ENCODE measurements at places on chromosomes 2 and 18.

DNA sequence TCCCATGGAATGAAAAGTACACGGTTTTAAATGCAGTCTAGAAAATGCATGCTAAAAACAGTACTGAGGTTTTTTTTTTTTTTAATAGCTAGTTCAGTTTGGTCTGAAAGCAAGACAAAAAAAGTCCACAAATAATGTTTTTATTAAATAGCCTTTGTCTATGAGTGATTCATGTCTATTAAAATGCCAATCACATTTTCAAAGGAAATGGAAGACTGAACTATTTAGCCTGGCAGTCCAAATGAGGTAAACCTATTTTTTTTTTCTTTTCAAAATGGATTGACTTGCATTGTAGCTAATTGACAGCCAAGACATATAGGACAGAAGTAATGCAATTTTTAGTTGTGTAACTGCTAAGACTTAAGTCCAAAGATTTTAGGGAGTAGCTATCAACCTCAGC, 90.3 kb downstream of the LRP1B start:
- no peak for DNase-seq

- DNase-seq = no peak
Measured at GRCh38 chr2:38835015-38835601, 40.6 kb downstream of the DHX57 start.

- DNase-seq = no peak
Measured at GRCh38 chr2:175036582-175037018, 31.4 kb upstream of the CHN1 start.

GRCh38 chr18:39751161-39751560, 2185.6 kb upstream of the CELF4 start:
- no peak for DNase-seq

- no peak for DNase-seq
Measured at GRCh38 chr2:159409116-159409800, 122.8 kb upstream of the WDSUB1 start.

Measured in GM18507 (cell line).